ENCODE measurements at places on chromosomes 3 and 15. TPM values are rescaled to one million over a fixed set of nuclear protein-coding genes. Genes with fewer than 3 reads are reported as not detected.

ERC2 gene
- total RNA-seq, result not detected

EPHA3 gene
- not detected for total RNA-seq

CTXND1 gene
- 0.02 TPM for total RNA-seq

LRRIQ4 gene
- total RNA-seq, result not detected

GHSR gene
- total RNA-seq, result not detected

CPNE4 gene
- 4.3 TPM for total RNA-seq

RGMA gene
- total RNA-seq, result 0.15 TPM

CIAO2A gene
- 132 TPM for total RNA-seq

PARP16 gene
- 9.6 TPM for total RNA-seq

GOLGA8J gene
- total RNA-seq, result not detected
